ENCODE measurements at places on chromosomes 11 and 22. TPM values are rescaled to one million over a fixed set of nuclear protein-coding genes. Genes with fewer than 3 reads are reported as not detected.

- no peak for DNase-seq
Measured at GRCh38 chr11:115453693-115454490, 50.3 kb downstream of the CADM1 start.

DNA sequence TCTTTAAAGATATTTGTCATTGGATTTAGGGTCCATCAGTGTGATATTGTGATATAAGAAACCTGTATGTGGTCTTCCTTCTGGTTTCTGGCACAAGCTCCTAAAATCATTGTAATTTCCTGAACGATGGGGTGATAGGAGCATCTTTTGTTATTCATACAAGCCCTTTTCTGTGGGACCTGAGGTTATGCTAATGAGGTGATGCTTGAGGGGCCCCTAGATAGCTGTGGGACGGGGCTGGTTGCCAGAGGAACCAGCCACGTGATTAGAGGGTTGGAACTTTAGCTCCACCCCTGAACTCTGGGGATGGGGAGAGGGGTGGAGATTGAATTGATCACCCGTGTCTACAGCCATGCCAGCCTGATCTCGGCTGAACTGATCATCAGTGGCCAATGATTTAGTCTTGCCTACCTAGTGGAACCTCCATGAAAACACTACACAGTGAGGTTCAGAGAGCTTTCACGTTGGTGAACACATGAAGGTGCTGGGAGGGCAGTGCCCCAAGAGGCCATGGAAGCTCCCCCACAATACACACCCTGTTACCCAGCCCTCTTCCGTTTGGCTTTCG lies 62.8 kb downstream of the BCR start:
- DNase-seq, result no peak

GRCh38 chr11:12893787-12894672 lies 115.1 kb upstream of the RASSF10 start:
- peak; percentile 52 for DNase-seq

GRCh38 chr11:128341280-128342248 lies 245.8 kb downstream of the ETS1 start:
- no peak for DNase-seq

DNA sequence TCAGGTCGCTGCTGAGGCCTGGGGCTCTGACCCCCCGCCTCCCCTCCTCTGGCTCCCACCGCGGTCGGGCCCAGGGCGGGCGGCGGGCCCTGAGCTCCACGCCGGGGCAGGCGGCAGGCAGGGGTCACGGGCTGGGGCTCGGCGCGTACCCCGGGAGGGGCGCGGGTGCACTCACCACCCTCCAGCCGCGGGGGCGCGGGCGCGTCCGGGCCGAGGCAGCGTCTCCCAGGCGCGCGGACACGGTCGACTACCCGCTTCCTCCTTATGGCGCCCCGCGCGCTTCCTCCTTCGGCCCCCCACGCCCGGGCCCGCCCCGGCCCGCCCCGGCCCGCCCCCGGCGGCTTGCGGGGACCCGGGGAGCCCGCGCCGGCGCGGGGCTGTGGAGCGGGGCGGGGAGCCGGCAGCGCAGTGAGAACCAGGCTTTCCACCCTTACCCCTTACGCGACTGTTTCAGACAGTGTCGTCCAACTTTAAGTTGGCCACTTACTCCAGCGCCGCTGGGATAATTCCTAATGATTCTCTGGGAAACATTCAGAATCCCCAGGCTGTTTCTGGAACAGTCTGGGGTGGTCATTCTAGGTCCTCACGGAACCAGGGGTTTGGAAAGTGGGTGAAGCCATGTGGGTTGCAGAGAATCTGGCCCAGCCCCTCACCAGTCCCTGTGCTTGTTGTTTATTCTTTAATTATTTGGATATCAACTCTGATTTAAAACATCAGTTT lies at the start of gene BID:
Gene BID, minus strand, starts transcription at position 264 of the 720 bp plus-strand sequence. CDS start 24,353 bp downstream, outside the sequence.
- peak; percentile 17 for DNase-seq

BUD13 gene
- total RNA-seq, result 14.0 TPM

GRCh38 chr22:19352766-19353165 lies 61.2 kb upstream of the CLTCL1 start:
- no peak for DNase-seq

DNA sequence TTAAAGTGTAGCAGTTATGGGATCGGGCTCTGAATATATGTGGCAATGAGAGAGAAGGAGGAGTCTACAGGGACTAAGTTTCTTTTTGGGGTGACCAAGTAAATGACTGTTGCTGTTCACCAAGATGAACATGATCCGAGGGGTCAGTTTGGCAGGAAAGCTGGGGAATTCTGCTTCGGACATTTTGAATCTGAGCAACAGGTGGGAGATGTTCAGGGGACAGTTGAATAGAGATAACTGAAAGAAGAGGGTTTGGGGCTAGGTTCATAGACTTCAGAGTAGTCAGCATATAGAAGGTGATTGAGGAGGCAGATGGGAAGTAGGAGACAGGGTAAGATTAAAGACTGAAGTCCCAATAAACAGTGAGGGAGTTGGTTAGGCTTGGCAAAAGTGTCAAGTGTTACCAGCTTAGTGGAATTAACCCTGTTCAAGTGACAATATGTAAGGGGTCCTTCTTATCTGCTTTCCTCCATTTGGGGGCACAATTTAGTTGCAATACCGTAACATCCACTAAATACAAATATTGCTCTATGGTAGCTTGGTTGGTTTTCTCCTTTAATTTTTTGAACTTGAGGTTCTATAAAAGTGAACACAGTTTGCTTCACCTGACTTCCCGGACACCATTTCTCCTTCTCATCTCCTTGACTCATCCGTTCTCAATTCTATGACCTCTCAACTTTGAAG lies 2.9 kb upstream of the ENTHD1 start:
- DNase-seq, result no peak

KCNJ1 gene
- total RNA-seq, result not detected

DNA sequence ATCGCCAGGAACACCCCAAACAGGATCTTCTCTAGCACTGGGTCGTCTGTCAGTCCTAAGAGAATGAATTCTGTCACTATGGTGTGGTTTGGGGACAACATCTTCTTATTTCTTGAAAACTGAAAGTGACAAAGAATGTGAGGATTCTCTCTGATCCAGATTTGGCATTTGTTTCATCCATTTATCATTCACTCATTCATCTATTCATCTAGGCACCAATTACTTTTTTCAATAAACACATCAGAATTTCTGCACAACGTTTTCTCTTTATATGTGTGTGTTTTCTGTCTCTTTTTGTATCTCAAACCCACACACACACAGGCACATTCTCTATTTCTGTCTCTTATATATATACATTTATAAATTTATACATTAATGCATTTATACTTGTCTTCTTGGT lies at the start of gene OR5M10:
Gene OR5M10, minus strand, starts transcription at position 101 of the 400 bp plus-strand sequence. Its CDS starts 0 bp downstream, at position 101.
- DNase-seq, result no peak

GRCh38 chr11:128965485-128965884 lies 22.8 kb upstream of the TP53AIP1 start:
- DNase-seq, result no peak

RFPL3 gene
- not detected for total RNA-seq

DNA sequence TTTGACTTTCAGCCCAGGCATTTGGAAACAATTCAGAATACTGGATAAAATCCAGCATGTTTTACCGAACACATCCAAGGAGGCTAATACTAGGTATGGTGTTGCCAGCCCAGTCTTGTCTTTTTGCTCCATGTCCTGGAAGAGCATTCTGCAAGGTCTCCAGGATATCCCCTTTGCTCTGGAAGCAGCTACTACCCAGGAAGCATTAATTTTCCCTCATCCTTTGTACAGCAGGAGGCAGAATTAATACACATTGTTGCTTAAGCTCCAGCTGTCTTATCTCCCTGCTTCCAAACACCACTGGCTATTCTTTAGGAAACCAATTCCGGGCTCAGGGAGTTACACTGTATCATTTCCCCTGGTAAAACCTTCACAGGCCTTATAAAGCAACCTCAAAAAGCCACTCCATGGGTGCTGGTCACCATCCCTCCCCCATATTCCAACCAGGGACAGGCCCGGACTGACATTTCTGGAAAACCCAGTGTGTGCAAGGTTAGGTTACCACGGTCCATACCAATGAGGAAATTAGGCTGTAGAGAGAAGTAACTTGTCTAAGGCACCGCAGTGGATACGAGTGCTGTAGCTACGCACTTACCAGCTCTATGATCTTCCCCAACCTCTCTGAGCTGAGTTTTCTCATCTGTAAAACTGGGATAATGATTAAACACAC lies 1.5 kb upstream of the UBASH3B start:
- DNase-seq, result peak; percentile 60

MMP11 gene
- total RNA-seq, result 1.4 TPM

POU2AF1 gene
- total RNA-seq, result not detected

DNA sequence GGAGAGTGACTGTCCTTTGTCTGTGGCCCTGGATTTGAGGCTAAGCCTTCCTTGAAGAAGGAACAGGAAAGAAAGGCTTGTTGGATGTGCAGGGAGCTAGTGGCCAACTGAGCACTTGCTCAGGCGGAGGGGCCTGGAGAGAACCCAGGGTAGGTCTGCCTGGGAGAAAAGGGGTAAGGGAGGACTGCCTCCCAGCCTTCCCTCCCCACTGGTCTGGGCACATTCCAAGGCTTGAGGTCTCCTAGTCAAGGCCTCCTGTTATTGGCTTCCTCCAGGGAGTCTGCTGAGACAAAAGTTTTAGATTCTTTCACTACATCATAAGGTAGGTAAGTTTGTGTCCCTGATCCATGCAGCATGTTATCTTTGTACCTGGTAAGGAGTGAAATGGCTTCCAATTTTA lies 15.2 kb downstream of the KCNQ1OT1 start:
- DNase-seq, result no peak

- DNase-seq, result no peak
Measured at GRCh38 chr11:6233984-6234386, 451 bp downstream of the FHIP1B start.

DNA sequence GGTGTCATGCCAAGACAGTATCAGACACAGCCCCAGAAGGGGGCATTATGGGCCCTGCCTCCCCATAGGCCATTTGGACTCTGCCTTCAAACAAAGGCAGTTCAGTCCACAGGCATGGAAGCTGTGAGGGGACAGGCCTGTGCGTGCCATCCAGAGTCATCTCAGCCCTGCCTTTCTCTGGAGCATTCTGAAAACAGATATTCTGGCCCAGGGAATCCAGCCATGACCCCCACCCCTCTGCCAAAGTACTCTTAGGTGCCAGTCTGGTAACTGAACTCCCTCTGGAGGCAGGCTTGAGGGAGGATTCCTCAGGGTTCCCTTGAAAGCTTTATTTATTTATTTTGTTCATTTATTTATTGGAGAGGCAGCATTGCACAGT lies 14.6 kb downstream of the IL10RA start:
- DNase-seq, result no peak

NLRP14 gene
- total RNA-seq, result under 0.01 TPM

MUC6 gene
- total RNA-seq, result not detected

- no peak for DNase-seq
Measured at GRCh38 chr11:116582571-116582970, 190.2 kb downstream of the BUD13 start.

GRCh38 chr11:65646958-65647701 lies 9.2 kb downstream of the SIPA1 start:
- DNase-seq, result no peak

GRCh38 chr22:24926428-24926725 lies 20.1 kb downstream of the LHFPL7 start:
- DNase-seq, result no peak

- peak; percentile 76 for DNase-seq
Measured at GRCh38 chr11:101860696-101861427, 53.9 kb upstream of the CEP126 start.

- DNase-seq, result no peak
Measured at GRCh38 chr22:23244690-23245044, 64.4 kb downstream of the BCR start.

SOX10 gene
- not detected for total RNA-seq

GRCh38 chr11:94271885-94272372 lies 32.5 kb upstream of the IZUMO1R start:
- DNase-seq, result no peak

DNA sequence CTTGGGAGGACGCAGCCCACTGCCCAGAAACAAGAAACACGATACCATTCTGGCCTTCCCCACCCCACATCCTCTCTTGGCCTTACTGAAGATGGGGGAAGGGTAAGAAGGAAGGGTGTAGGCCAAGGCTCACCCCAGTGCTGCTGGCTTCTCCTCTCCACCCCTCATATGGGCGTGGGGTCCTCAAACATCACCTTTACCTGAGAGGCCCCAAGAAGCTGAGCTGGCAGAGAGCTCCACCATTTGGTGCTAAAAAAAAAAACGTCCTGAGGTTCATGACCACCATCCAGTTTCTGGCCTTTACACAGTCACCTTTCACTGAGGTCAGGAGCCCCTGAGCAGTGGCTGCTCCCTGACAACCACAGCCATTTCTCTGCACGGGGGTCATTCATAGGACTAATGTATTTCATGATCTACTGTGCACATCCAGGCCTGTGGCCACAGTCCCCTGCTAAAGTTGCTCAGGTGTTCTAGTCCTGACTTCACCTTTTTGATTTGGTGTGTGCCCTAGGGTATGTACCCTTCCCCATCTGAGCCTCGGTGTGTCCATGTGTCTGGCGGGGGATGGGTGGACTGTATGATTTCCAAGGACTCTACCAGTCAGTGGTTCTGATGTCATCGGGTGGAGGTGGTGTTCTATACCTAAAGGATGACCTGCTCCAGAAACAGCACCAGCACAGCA lies 15.1 kb downstream of the RHOG start:
- DNase-seq, result no peak

PYGM gene
- total RNA-seq, result 0.18 TPM

DNA sequence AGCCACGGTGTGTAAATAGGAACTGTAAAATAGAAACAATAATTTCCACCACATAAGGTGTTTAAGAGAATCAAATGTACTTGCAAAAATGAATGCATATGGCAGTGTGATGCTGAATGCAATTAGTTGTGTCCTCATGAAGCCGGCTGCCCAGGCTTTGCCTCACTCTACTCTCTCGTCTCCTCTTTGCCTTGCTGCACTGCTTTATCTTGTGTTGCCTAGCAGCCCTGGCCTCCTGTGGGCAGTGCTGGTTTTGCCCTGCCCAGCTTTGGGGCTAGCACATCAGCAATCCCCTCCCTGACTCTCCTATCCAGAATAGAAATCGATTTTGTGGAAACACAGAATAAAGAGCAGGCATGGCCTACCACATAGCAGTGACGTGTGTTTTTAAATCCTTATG lies 30.0 kb downstream of the LRRC32 start:
- no peak for DNase-seq

- DNase-seq, result no peak
Measured at GRCh38 chr22:46842606-46843005, 80.2 kb downstream of the TBC1D22A start.

- no peak for DNase-seq
Measured at GRCh38 chr11:7219491-7219890, 32.2 kb upstream of the SYT9 start.

MYOD1 gene
- total RNA-seq, result not detected

DNA sequence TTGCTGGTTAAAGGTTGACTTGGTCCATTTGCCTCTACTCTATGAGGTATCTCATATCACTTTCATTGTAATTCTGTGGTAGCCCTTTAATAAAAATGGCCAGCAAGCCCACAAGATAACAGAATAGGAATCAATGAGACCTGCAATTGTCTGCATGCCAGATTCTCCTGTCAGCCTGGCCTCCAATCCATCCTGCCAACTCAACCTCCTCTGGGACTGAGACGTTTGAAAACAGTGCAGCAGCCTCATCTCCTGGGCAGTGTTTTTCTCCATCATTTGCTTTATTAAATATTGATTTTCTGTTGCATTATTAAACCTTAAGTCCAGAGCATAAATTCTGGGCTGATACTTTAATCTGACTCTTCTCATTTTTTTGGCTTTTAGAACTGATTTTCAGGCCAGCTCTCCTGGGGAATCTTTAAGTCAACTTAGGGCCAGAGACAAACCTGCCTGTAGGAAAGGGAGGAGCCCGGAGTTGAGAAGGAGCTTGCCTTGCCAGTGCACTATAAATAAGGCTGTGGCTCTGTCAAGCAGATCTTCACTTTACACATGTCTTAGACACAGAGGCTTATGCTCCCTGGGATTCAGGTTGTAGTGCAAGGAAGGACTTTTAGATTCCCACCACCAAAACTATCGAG lies 798.0 kb downstream of the NTM start:
- no peak for DNase-seq

TRIM51 gene
- total RNA-seq, result not detected
